CD4-positive, alpha-beta T cell treated with Interleukin-2 at 100 ng/mL for 4 hours (primary cell): ENCODE measurements at places on chromosomes 2 and 18.

- no peak for DNase-seq
These were observed 130.0 kb downstream of the EPHA4 start for GRCh38 chr2:221442128-221442527.

DNA sequence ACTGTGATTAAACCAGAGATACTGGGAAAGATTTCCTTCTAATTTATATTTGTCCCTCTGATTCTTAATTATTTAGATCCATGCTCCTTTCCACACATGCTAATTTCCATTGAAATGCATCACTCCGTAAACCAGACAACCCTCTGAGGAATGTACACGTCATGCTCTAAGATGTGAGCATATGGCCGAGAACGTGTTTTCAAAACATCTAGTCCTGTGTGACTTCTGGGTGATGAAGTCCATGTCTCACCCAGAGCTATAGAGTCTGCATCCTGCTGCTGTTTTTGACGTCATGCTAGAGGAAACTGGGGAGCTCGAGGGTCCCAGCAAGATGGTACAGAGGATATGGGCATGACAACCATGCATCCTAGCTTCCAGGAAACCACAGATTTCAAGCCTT lies 53.6 kb downstream of the CAPN13 start:
- no peak for DNase-seq

GRCh38 chr18:44799907-44800421 lies 119.3 kb downstream of the SETBP1 start:
- no peak for DNase-seq

- DNase-seq = no peak
These were observed 256.5 kb upstream of the SALL3 start for GRCh38 chr18:78722929-78723710.

DNA sequence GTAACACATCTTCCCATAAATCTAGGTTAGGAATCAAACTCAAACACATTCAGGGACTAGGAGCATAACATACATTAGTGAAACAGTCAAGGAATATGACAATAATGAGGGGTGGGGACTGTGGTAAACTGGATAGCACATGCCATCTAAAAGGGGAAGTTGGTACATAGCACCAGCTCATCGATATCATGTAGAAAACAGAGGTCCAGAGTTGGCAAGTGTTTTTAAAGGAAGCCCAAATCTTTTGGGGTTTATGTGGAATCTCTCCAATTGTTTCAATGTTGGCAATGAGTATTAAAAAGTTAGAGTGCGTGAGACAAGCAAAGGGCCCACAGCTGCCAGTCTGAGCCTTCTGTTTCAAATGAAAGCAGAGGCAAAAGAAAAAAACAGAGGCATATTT lies 24.4 kb downstream of the KLF7 start:
- DNase-seq = no peak

- DNase-seq = no peak
These were observed 121.9 kb upstream of the MSTN start for GRCh38 chr2:190184460-190184859.

DNA sequence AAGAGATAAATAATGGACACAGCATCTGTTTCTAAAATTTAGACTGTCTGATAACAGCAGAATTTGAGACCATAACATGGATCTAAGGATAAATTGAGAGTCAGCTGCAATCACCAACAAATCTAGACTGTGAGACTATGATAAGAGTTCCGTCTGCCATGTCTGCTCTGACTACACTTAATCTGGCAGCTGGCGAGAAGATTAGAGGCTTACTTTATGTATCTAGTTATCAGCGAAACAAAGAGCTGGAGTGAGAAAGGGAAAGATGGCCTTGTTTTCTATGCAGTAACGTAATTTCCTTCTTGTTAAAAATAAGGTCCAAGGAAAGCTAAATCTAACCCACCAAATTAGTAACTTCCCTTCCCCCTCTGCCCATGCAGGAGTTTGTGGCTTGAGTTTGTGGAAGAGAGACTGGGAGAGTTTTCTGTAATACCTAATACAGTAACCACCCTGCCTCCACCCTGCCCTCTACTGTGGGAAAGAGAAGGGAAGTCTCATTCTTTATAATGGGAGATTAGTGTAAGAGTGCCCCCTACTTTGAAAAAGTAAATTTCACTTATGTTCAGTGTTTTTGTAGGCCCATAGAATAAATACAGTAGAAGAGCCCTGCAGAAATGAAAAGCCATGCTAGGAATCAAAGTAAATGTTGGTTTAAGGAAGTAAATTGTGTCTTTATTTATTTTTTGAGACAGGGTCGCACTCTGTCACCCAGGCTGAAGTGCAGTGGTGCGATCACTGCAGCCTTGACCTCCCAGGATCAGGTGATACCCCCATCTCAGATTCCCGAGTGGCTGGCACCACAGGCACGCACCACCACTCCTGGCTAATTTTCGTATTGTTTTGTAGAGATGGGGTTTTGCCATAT lies 27.5 kb downstream of the EML4 start:
- DNase-seq = peak; percentile 75

DNA sequence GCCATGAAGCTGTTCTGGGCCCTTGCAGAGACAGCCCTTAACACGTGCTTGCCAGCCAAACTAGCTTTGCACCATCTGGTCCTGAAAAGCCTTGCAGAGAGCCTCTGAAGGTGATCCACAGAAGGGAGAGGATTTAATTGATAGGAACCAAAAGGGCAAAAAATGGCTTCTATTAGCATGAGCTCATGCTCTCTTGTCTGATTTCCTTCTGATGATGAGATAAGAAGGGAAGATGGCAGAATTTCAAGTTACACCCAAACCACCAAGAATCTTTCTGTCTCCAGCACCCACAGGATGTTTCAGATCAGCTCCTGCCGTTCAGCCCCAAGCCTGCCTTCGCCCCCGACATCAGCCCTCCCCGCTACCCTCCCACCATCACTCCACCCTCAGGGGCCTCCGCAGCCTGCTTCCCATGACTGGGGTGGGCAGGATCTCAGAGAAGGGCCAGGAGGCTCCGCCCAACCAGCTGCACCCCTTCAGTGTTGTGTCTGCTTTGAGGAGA lies 23.4 kb upstream of the GLI2 start:
- DNase-seq = no peak

GRCh38 chr2:38751596-38752410 lies 642 bp upstream of the SRSF7 start:
- DNase-seq = peak; percentile 58

- no peak for DNase-seq
These were observed 61.7 kb downstream of the KCNS3 start for GRCh38 chr2:17940091-17940630.

DNA sequence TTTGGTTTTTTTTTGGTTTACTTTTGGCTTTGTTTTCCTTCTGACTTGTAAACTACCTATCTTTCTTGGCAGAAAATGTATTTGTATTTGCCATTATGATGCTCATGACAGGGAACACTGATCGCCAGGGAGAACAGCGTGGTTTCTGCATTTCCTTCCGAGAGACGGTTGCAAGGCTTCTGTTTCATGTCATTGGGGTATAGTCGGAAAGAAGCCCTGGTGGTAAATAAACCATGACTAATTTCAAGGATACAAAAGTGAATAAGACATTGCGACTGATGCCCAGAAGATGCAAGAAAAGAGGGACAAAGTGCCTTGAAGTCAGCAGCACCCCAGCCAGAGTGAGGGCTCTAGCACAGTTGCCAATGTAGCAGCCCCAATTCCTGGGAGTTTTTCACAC lies 4.2 kb upstream of the CAPN14 start:
- DNase-seq = no peak

- DNase-seq = no peak
These were observed 677.1 kb upstream of the DDX18 start for GRCh38 chr2:117137371-117137770.

DNA sequence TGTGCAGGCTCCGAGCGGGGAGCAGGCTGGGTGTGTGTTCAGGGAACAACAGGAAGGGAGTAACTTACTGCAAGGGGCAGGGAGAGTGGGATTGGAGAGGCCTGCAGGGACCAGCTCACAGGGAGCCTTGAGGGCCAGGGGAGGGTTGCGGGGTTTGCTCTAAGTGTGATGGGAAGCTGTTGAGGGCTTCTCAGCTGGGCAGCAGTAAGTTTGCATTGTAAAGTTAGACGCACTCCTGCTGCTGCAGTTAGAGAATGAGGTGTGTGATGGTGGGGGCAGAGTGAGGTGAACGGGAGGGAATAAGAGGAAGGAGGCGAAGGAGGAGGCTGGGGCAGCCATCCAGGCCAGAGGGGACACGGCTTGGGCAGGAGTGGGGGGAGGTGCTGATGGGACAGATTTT lies 53.4 kb downstream of the BOLA3 start:
- DNase-seq = no peak

- no peak for DNase-seq
These were observed 1357.9 kb upstream of the CELF4 start for GRCh38 chr18:38923540-38923939.

- no peak for DNase-seq
These were observed 367.0 kb downstream of the RND3 start for GRCh38 chr2:150120326-150120955.
